Fibroblast of lung (primary cell): ENCODE measurements at places on chromosomes 1 and 21. TPM values are rescaled to one million over a fixed set of nuclear protein-coding genes. Genes with fewer than 3 reads are reported as not detected.

DNA sequence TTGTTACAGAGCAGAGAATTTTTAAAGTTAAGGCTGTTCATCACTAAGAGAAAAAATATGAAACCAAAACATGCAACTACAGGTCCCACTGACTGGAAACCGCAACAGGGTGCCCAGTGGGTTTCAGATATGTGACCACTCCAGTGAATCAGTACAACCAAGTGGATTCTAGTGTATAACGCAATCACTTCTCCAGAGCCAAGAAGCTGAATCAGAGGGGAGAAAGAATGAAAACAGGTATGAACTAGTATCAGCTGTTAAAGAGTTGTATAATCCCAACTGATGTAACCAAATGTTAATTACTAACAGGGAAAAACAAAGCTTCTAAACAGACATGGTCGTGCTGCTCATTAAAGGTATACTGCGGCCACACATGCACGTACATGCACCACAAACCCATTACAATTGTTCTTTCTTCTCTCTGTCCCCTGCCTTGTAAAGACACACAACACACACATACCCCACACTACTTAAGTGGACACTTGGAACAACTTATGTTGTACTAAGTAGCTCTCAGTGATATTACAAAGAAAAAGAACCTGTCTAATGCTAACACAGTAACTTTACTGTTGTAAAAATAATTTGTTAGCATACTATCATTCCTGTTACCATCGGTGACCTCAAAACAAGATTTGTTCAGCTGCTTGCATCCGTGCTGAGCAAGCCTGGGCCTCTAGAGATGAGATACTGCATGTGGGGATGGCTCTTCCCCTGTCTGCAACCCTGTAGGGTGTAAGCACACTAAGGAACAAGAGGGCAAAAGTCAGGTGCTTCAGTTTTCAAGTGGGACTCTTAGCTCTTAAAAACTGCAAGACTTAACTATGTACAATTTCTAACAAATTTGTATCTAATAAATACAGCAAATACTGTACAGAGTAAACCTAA, 74.2 kb downstream of the PTPN14 start:
- H3K4me1 ChIP-seq, result peaks cover 14% of the 10 kb centered on the region
- no peaks in the 10 kb centered on the region for H3K27me3 ChIP-seq
- DNase-seq, result peak; percentile 70
- peak overlapping the region; percentile 59 for H3K27ac ChIP-seq

- no peak overlapping the region for H3K4me3 ChIP-seq
- H3K4me1 ChIP-seq, result no peaks in the 10 kb centered on the region
- no peak overlapping the region for H3K27ac ChIP-seq
Observed at GRCh38 chr1:218357211-218357892, 12.2 kb downstream of the TGFB2 start.

ARMH1 gene
- total RNA-seq, result 2.3 and 6.4 TPM in 2 replicates

GRCh38 chr1:79785561-79785960, 779.0 kb upstream of the ADGRL4 start:
- DNase-seq, result no peak
- no peaks in the 10 kb centered on the region for H3K4me1 ChIP-seq
- H3K36me3 ChIP-seq, result no peaks in the 10 kb centered on the region
- no peak overlapping the region for H3K4me3 ChIP-seq

GRCh38 chr1:18703041-18703621, 72.5 kb downstream of the PAX7 start:
- no peaks in the 10 kb centered on the region for H3K36me3 ChIP-seq
- no peak overlapping the region for H3K27ac ChIP-seq
- no peaks in the 10 kb centered on the region for H3K4me1 ChIP-seq
- no peak for DNase-seq

HSD3B2 gene
- total RNA-seq, result not detected in 2 replicates

- H3K27me3 ChIP-seq, result no peaks in the 10 kb centered on the region
- H3K27ac ChIP-seq, result no peak overlapping the region
- no peak overlapping the region for H3K4me3 ChIP-seq
- H3K4me1 ChIP-seq, result no peaks in the 10 kb centered on the region
- DNase-seq, result peak; percentile 39
Observed at GRCh38 chr1:25425098-25426085, 4.8 kb upstream of the RHCE start.

LENEP gene
- 0.26 TPM in 1 of 2 replicates, not detected in the other for total RNA-seq

GRCh38 chr21:29454179-29454578, 155.5 kb downstream of the BACH1 start:
- no peak overlapping the region for H3K27ac ChIP-seq
- no peaks in the 10 kb centered on the region for H3K27me3 ChIP-seq
- H3K4me1 ChIP-seq, result no peaks in the 10 kb centered on the region

OR6N2 gene
- total RNA-seq, result not detected in 2 replicates

DNA sequence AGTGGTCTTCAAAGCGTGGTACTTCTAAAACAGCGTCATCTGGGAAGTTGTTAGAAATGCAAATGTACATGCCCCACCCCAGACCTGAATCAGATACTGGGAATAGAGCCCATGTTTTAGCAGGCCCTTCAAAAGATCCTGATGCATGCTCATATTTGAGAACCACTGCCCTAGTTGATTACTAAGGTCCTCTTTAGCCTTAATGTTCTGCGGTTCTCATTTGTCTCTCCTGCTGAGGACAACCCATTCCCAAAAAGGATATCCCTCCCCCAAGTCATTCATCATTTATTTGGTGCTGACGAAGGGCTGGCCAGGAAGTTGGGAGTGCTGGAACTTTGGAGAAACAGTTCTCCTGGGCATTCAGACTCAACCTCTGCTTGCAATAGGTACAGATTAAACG, 92.4 kb upstream of the RALGPS2 start:
- peak; percentile 96 for DNase-seq
- H3K36me3 ChIP-seq, result no peaks in the 10 kb centered on the region
- H3K27me3 ChIP-seq, result no peaks in the 10 kb centered on the region
- H3K27ac ChIP-seq, result no peak overlapping the region

GRCh38 chr1:204073837-204074273, 940 bp downstream of the SOX13 start:
- no peaks in the 10 kb centered on the region for H3K27me3 ChIP-seq
- H3K36me3 ChIP-seq, result no peaks in the 10 kb centered on the region
- DNase-seq, result peak; percentile 32
- peak overlapping the region; percentile 72 for H3K4me3 ChIP-seq
- peaks cover 17% of the 10 kb centered on the region for H3K4me1 ChIP-seq

GRCh38 chr1:201252944-201253371, 30.3 kb upstream of the PKP1 start:
- H3K27me3 ChIP-seq, result peaks cover 3% of the 10 kb centered on the region
- H3K27ac ChIP-seq, result no peak overlapping the region
- no peak overlapping the region for H3K4me3 ChIP-seq
- H3K4me1 ChIP-seq, result no peaks in the 10 kb centered on the region
- no peak for DNase-seq
- H3K36me3 ChIP-seq, result no peaks in the 10 kb centered on the region

PTPN22 gene
- total RNA-seq, result 0.26 and 0.33 TPM in 2 replicates

GLRX2 gene
- 3.3 and 15.9 TPM in 2 replicates for total RNA-seq

DNA sequence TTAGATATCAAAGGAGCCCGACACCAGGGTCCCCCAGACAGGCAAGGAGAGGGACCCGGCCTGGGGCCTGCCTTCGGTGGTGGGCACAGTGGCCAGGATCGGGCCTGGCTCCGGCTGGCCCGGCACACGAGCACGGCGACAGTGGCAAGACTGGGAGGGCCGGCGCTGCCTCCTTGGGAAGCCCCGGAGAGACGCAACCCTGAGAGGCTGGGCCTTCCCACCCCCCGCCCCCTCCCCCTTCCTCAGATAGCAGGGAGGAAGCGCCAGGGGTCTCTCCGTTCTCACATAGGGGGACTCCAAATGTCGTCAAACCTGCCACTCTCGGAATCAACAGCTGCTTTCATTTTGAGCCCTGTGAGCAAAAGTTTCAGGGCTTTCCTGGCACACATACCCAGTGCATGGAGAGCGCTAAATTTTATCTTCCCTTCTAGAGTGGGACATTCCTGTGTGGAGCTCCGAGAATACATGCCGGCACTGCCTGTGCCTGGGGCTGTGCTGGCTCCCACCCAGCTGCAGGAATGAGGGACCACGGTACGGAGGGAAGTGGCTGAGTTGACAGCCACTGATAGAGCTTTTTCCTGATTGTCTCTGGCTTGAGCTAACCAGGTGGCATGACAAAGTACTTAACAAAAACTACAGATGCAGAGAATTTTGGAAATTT, 62.4 kb downstream of the CD247 start:
- DNase-seq, result peak; percentile 4
- no peak overlapping the region for H3K27ac ChIP-seq
- H3K4me3 ChIP-seq, result peak overlapping the region; percentile 75
- H3K4me1 ChIP-seq, result no peaks in the 10 kb centered on the region

GRCh38 chr21:39840373-39841097, 26.7 kb upstream of the PCP4 start:
- H3K4me1 ChIP-seq, result no peaks in the 10 kb centered on the region
- H3K27ac ChIP-seq, result no peak overlapping the region
- H3K27me3 ChIP-seq, result no peaks in the 10 kb centered on the region

CFAP107 gene
- under 0.01 TPM in 1 of 2 replicates, not detected in the other for total RNA-seq

- no peaks in the 10 kb centered on the region for H3K4me1 ChIP-seq
- H3K36me3 ChIP-seq, result no peaks in the 10 kb centered on the region
- DNase-seq, result no peak
- no peaks in the 10 kb centered on the region for H3K27me3 ChIP-seq
Observed at GRCh38 chr1:245056913-245057312, 97.9 kb upstream of the KIF26B start.

GRCh38 chr1:26066857-26067256, 573 bp downstream of the TRIM63 start:
- no peak for DNase-seq
- H3K27ac ChIP-seq, result no peak overlapping the region
- H3K27me3 ChIP-seq, result peaks cover 19% of the 10 kb centered on the region
- H3K4me3 ChIP-seq, result no peak overlapping the region

DNA sequence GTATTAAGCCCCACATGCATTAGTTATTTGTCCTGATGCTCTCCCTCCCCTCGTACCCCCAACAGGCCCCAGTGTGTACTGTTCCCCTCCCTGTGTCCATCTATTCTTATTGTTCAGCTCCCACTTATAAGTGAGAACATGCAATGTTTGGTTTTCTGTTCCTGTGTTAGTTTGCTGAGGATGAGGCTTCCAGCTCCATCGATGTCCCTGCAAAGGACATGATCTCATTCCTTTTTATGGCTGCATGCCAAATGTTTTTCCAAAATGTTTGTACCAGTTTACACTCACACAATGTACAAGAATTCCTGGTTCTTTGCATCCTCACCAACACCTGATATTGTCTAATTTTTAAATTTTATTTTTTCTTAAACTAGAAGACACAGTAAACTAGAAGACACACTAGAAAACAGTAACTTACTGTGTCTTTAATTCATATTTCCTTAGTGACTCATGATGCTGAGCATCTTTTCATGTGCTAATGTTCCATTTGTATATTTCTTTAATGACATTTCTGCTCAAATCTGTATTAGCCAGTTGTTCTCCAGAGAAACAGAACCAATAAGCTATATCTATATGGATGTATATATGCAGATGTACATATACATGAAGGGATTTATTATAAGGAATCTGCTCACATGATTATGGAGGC, 19.4 kb upstream of the USP1 start:
- H3K4me3 ChIP-seq, result no peak overlapping the region
- H3K4me1 ChIP-seq, result no peaks in the 10 kb centered on the region
- H3K27ac ChIP-seq, result no peak overlapping the region
- no peaks in the 10 kb centered on the region for H3K36me3 ChIP-seq
- H3K27me3 ChIP-seq, result no peaks in the 10 kb centered on the region

DNA sequence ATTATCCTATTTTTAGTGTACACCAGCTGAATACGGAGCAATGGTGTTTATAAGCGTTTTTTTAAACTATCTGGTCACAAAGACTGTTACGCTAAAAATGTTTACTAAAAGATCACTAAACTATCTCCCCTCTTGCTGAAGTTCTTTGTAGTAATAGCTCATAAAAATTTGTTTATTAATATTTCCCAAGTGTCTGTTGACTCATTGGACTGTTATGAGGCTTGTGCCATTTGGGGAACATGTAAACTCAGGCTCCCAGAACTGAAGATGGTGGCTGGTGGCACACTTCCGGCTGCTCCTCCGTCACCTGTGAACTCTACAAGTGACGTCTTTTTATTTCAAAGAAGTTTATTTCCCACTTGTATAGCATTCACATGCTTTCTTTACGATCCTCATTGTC, 46.3 kb downstream of the AIDA start:
- H3K4me1 ChIP-seq, result peaks cover 6% of the 10 kb centered on the region
- H3K27ac ChIP-seq, result no peak overlapping the region
- DNase-seq, result no peak
- peaks cover 8% of the 10 kb centered on the region for H3K36me3 ChIP-seq
- no peak overlapping the region for H3K4me3 ChIP-seq

- H3K27me3 ChIP-seq, result peaks cover 5% of the 10 kb centered on the region
- no peak overlapping the region for H3K27ac ChIP-seq
- no peak overlapping the region for H3K4me3 ChIP-seq
- DNase-seq, result no peak
Observed at GRCh38 chr1:63199706-63200335, 122.5 kb upstream of the FOXD3 start.

LPAR3 gene
- total RNA-seq, result 3.3 and 7.6 TPM in 2 replicates
